ENCODE measurements at places on chromosomes 12 and 14.

GRCh38 chr12:96334502-96334901 is 65.7 kb downstream of the CDK17 start:
- no peak for DNase-seq

- DNase-seq = no peak
These were observed 26.8 kb downstream of the EMP1 start for GRCh38 chr12:13223179-13223804.

- no peak for DNase-seq
These were observed 172.4 kb upstream of the RTL1 start for GRCh38 chr14:101075801-101076413.

GRCh38 chr14:21024585-21025370 is at the start of gene NDRG2:
NDRG2 (minus strand) TSS chr14:21025061; CDS start chr14:21023315, 1,746 bp downstream.
- DNase-seq = peak; percentile 72

DNA sequence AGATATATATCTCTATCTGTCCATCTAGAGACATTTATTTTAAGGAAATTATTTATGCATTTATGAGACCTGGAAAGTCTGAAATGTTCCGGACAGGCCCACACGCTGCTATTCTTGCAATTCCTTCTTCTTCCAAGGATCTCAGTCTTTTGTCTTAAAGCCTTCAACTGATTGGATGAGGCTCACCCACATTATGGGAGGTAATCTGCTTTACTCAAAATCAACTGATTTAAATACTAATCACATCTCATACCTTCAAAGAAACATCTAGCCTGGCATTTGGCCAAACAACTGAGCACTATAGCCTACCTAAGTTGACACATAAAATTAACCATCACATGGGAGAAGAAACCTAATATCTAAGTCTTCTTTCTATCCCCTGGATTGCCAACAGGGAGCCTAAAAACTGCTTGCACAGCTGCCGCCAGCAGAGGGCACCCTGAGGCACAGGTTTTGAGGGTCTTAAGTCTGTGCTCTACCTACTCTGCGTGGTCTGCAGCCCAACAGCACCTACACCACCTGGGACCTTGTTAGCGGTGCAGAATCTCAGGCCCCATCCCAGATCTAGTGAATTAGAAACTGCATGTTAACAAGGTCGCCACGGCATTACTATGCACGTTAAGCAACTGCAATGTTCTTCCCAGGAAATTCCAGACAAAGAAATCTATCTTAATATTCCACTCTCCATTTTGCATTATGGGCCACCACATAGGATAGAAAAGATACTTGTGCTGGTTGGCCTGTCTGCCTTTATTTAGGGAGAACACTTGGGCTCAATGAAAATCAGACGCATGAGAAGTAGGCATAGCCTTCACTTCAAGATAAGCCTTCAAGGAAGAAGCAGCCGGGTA is 249.7 kb downstream of the FOXG1 start:
- DNase-seq = peak; percentile 4

GRCh38 chr12:118193477-118193876 is 57.6 kb downstream of the PEBP1 start:
- no peak for DNase-seq

DNA sequence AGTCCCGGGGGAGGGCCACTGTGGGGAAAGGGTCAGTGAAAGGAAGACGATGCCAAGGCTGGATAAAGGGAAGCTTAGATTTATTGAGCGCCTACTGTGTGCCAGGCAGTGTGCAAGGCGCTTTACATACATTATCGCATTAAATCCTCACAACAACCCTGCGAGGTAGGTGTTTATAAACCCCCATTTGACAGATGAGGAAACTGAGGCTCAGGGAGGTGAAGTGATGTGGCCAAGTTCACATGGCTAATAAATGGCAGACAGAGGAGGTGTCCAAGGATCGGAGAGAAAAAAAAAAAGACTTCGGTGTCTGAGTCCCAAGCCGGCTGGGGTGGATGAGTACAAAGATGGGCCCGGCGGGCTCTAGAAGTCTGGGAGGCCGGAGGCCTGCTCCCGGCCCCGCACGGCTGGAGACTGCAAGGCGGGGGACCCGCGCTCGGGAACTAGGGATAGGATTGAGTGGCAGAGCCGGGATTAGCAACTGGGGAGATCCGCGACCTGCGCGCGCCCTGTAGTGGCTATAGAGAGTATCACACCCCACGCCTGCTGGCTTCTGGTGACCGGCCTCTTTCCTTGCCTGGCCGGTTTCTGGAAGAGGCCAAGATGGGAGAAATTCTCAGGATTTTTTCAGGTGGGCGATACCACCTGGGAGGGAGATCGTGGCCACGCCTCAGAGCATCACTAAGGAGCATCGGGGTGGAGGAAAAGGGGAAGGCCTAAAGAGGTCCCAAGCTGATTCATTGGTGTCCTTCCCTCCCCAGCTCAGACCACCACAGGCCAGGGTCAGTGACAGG is 3.9 kb downstream of the DDN start:
- DNase-seq = peak; percentile 86

GRCh38 chr12:30546121-30546520 is 149.5 kb downstream of the IPO8 start:
- no peak for DNase-seq

DNA sequence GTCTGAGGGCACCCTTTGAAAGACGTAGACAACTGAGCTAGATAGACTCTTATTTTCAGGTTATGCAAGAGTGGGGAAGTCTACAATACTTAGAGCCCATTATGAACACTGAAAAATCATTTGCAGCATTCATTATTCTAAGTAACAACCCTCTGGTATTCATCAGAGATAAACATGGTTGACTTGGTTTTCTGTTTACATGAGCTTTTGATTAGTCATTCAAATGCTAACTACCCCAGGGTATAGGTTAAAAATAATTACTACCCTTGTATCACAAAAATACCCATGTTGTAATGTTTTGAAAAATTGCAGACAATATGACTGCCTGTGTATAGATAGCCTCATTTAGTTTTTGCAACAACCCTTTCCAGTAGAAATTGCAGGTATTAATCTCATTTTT is 78.5 kb downstream of the PPFIBP1 start:
- no peak for DNase-seq

DNA sequence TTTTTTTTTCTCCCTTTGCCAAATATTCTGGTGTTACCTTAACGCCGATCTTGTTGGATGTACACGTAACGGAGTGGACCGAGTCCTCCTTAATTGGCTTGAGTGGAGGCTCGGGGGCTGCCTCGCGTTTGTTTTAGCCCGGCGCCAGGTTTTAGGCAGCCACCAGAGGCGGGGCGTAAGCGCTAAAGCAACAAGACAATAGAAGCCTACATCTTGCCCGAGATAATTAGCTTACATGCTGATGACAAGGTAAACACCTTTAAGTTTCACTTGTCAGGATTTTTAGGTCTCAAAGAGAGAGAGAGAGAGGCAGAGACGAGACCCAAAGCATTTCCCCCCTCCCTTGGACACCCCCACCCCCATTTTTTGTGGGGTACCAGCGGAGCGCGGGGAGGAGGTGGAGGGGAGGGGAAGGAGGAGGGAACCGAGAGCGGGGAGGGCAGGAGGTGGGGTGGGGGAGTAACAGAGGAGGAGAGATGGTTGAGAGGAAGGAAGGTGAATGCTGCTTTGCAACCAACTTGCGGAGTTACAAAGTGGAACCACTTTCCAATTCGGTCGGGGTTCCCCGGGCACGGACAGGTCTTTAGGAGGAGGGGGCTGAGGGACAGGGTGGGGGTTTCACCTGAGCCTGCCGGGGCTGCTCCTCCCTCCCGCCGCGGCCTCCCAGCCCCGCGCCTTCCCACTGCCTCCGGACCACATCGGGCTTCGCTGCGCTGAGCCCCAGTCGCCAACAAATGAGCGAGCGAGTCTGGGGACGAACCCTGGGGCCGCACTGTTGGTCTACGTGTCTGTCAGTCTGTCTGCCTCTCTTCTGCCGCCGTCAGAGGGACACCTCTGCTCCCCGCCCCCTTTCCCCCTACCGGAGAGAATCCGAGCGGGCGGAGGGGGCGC is at the start of gene NKX2-1:
Gene NKX2-1 (minus strand): TSS at position 802 of the 891 bp plus-strand sequence. CDS start 103 bp downstream, at position 699.
- DNase-seq = no peak

DNA sequence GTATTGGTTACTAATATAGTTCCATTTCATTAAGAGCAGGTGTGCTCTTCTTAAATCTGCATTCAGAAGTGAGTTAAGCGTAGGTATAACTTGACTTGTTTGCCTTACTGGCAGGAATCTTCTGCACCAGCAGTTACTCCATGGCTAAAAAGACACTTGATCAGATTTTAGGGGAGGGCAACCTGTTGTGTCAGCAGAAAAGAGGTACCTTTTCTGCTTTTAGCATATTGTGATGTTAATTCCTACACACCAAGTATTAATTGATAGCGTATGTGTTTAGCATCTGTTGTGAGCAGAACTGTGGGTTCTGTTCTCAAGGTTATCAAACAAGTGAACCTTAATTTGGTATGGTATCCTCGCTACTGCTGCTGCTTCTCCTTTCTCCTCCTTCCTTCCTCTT is 38.3 kb downstream of the TTLL5 start:
- no peak for DNase-seq

DNA sequence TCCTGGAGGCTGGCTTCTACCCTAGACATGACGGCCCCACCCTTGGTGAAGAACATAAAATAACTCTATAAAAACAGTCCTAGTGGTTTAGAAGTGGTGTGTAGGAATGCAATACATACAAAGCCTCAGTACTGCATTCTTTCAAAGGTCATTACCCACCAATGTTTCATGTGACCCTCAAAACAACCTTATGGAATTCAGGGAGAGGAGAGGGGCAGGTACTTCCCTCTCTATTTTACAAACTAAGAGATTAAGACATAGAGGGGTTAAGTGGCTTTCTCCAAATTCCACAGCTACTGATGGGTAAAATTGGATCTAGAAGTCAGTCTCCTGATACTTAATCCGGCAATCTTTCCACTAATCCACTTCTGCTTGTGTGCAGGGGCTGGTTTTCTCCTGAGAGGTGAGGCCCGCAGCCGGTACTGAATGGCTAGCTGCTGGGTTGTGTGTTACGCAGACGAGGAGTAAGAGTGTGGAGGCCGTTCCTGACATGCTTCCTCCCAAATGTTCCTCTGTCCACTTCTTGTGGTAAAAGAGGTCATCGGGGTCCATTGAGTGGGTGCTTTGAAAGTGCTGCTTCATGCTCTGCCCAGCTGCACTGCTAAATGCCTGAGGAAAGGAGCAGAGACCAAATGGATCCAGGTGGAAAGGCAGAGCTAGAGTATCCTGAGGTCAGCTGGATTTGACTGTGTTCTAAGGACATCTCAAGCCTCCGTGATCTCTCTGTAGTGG is 16.2 kb downstream of the SLC7A8 start:
- DNase-seq = no peak

DNA sequence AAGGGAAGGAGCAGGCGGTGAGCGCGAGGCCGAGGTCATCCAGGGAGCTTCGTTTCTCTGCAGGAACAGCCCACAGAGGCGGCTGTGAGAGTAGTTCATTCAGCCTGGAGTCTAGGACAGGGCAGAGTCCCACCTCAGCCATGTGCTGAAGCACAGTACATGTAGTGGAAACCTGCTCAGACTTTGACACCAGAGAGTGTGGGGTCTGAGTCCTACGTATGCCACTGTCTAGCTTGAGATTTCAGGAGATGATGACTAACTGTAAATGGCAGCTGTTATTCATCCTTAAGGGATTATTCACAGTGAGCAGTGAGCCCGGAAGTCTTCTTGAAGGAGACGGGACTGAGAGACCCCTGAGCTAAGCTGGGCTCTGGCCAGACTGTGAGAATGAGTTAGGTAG is 938 bp upstream of the SLC6A13 start:
- no peak for DNase-seq

GRCh38 chr12:111010061-111010460 is 89.7 kb upstream of the MYL2 start:
- DNase-seq = no peak

DNA sequence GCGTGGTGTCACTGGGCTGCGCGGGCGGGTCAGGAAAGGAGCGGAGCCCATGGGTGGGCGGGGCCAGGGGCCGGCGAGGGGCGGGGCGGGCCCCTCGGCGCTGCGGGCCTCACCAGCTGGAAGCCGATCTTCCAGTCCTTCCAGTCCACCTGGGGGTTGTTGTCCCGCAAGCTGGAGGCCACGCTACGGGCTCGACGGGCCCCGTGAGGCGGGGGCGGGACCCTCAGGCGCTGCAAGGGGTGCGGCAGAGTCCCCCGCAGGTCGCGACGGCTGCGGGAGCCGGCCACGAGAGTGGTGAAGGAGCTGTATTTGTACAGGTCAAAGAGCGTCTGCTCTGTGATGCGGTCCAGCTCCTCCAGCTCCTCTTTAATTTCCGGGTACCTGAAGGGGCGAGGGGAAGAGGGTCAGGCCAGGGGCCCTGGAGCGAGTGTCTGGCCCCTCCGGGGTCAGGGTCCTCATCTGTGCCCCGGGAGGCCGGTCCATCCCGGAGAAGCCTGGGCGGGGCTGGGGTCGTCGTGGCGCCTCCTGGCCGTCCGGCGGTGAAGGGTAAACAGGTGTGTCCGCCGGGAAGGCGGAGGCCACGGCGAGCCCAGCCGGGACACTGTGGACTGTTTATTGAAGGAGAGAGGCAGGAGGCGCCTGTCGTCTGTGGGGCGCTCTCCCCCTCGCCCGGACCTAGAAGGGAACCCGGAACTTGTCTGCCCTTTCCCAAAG is 11.9 kb downstream of the SCNN1A start:
- peak; percentile 85 for DNase-seq

GRCh38 chr12:716506-716905 is 35.9 kb upstream of the WNK1 start:
- DNase-seq = no peak

DNA sequence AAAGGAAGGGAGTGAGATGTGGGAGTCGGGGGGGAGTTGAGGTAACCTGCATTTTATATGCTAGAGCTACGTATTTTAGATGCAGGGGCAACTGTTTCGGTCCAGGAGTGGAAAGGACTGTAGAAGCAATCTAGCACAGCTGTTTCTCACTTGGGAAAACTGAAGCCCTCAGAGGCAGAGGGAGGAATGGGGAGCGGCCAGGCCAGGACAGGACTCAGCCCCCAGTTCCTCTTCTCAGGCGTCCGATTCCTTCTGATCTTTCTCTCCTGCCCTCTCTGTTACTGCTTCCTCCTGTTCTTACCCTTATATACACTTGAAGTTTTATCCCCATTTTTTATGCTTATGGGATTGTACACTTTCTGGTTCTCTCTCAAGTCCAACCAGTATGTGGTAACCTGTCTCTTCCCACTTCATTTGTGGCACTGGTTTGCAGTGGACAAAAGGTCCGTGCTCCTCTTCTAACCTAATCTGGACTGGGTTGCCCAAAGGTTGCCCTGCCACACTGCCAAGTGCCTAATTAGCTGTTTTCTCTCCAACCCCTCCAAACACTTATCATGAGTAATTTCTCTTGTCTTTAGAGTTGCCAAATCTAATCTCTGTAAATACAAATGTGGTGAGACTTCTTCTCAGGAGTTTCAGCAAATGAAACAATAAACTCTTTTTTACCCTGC is 16.2 kb downstream of the LPCAT3 start:
- no peak for DNase-seq

DNA sequence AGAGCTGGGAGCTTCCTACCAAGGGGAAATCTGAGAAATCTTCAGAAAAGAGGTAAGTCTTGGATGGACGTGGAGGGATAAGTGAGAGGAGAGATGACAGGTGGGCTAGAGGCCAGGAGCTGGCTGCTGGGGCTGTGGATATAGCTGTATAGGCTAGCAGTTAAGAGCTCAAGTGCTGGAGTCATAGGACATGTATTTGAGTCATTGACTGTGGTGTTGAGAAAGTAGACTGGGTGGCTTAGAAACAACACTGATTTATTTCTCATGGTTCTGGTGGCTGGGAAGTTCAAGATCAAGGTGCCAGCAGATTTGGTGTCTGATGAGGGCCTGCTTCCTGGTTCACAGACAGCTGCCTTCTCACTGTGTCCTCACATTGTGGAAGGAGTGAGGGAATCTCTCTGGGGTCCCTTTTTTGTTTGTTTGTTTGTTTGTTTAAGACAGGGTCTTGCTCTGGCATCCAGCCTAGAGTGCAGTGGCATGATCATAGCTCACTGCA is 151.1 kb upstream of the FUT8 start:
- no peak for DNase-seq
